T follicular helper cell (primary cell): ENCODE measurements at places on chromosomes 4 and X.

GRCh38 chr4:56409511-56410090 is 22.3 kb upstream of the AASDH start:
- no peak for DNase-seq

DNA sequence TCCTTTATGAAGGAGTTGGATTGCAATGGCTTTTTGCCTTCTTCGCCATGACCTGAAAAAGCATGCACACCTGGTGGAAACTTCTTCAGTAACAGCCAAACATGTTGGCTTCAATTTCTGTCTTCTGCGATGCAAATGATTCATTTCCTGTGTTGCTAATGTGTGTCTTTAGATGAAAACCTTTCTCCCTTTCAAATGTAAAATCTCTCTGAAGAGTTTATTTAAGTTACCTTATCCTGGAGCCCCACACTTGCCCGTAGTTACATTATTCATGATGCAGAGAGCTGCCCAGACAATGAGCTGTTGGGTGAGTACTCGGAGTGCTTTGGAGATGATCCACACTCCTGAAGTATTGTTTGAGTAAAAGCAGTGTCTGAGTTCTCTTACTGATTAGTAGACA is 1100.9 kb downstream of the RPA4 start:
- DNase-seq, result no peak

- no peak for DNase-seq
These were observed 108.9 kb downstream of the EFHC2 start for GRCh38 chrX:44234541-44234940.

GRCh38 chr4:89521826-89522225 is 214.2 kb upstream of the GPRIN3 start:
- DNase-seq, result no peak

GRCh38 chr4:67393699-67394281 is 151.5 kb downstream of the CENPC start:
- no peak for DNase-seq

GRCh38 chr4:146833530-146833929 is 112.1 kb downstream of the TTC29 start:
- no peak for DNase-seq

- no peak for DNase-seq
These were observed 1443.3 kb downstream of the RAPGEF2 start for GRCh38 chr4:160546201-160546600.

GRCh38 chrX:14590216-14590615 is 60.9 kb downstream of the GLRA2 start:
- no peak for DNase-seq

GRCh38 chr4:147957446-147957845 is 225.6 kb downstream of the ARHGAP10 start:
- DNase-seq, result no peak

DNA sequence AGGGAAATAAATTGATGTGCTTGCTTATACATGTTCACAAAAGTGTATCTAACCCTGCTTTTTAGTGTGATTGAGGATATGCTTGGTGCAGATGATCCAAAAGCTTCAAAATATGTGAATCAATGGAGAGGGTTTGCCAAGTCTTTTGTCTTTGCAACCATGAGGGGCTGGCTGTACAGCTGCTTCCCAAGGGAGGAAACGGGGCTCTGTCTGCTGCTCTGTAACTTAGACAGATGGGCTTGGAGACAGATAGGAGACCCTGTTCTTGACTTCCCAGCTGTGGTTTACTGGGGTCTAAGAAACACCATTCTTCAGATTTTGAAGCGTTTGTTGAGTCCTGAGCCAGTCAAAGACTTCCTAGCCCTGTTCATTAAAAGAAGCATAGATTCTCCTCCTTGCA is 152.3 kb downstream of the DCLK2 start:
- DNase-seq, result no peak

DNA sequence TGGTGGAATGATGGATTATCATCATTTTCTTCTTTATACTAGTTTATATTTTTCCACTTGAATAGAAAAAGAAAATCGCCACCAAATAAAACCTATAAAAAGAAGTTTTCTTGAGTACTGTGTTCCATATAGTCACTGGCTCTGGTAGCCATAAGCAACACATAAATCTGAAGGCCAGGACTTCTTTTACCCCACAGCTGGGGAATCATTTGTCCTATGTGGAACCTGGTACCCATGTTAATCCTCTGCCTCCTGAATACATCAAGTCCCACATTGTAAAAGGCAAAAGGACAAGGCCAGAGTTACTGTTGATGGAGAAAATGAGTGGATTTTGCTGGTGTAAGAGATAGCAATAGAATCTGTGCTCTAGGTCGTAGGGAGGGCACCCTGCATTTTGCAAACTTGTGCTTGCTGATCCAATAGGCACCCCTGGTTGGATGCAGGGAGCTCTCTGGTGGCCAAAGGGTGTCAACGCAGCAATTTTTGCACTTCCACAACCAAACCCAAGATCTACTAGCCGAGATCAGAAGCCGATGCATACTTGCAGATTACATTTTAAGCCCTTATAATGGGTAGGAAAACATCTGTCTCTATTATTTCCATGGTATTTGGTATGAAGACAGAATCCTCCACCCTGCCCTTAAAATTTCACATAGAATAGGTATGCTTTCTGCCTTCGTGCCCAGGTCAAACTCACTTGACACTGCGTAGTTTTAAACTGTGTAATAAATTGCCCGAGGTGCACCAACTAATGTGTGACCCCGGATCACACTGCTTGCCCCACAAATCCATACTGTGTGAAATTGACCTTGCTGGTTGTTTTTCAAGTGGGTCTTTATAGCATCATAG is 146.2 kb upstream of the SCML1 start:
- peak; percentile 3 for DNase-seq

DNA sequence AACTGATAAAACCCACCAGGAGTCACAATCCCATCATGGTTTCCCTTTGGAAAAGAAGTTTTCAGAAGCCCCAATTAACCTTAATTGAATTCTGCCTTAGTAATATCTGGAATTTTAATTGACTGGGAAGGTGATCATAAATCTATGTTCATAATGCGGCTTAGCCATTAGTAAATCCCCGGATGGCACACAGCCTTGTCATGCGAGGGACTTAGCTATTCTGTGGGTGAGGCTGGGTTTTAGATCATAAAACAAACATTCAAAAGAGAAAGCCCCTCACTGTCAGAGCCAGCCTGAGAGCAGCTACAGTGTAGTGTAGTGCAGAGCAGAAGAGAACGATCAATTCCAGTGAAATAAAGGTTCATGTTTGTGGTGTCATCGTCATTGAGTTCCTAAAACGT is 124.0 kb upstream of the NOCT start:
- no peak for DNase-seq

GRCh38 chr4:7529368-7530080 is 94.8 kb upstream of the PSAPL1 start:
- DNase-seq, result no peak

DNA sequence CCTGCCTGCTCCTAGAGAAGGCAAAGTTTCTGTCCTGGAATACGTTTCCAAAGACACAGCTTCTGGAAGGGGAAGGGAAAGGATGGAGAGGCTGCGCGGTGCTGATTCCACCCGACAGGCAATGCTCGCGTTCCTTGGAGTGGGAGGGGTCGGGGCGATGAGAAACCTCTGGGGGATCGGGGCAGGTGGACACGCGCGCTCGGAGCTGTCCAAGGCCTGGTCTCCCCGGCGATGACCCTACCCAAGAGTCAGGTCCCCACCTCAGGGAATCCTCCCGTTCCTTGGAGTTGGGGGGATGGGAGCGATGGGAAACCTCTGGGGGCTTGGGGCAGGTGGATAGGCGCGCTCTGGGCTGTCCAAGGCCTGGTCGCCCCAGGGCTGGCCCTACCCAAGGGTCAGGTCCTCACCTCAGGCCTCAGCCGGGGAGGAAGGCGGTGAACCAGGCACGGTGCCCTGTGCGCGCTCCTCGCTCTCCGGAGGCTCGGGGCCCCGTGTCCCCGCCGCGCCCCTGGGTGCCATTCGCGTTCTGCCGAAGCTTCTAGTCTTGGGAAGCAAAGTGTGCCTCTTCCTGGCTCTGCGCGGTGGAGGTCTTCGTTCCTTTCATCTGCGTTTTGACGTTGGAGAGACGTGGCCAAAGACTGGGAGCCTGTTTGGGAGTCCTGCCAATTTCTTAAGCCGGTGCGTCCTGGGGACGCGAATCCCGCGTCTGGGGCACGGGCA is 10.6 kb upstream of the SHOX start:
- DNase-seq, result no peak

DNA sequence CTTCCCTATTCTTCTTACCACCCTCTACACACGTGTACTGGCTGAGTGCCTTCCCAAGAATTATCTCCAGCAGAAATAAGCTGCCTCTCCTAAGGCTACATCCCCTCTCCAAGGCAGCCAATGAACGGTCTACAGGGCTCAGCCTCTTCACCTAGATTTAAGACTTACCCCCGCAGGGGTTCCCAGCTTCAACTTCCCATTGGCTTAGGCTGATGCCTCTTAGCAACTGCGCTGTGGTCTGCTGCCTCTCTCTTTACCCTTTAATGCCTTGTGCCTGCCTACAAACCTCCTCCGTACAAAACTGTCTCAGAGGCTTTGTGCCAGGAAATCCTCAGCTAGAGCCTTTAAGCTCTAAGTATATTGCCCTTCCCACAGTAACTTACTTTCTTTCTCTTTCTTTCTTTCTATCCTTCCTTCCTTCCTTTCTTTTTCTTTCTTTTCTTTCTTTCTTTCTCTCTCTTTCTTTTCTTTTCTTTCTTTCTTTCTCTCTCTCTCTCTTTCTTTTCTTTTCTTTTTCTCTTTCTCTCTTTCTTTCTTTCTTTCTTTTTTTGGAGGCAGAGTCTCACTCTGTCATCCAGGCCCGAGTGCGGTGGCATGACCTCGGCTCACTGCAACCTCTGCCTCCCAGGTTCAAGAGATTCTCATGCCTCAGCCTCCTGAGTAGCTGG is 15.1 kb upstream of the PIGA start:
- no peak for DNase-seq

DNA sequence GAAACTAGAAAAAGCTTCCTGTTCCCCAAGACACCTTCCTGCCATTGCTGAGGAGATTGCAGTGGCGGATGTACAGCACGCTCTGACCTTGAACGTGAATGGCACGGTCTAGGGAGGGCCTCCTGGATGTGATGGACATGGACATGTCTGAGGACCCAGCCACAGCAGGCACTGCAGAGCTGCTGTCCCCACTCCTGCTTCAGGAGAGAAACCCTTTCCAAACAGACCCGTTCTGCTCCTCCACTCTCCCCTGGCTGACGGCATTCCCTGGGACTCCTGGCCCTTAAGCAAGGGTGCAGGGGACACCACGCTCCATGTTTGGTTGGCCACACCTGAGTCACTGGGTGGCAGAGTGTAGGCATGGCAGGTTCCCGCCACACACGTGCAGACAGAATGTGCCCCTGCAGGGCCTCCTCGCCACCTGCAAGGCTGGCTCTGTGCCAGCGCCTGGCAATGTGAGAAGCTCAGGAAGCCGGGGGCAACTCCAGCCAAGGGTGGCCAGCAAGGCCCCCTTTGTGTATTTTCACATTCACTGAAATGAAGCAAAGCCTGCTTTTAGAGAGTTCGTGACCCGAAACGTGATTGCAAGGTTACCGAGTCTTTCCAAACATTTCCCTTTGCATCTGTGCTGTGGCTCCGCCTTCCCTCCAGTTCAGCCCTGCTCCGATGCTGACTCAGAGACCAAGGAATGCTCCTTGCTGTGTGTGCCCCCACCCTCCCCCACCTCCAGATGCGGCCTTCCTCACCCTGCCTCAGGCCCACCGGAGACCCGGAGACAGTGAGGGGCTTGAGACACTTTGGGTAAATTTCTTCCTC is 46.1 kb downstream of the HTRA3 start:
- DNase-seq, result no peak

DNA sequence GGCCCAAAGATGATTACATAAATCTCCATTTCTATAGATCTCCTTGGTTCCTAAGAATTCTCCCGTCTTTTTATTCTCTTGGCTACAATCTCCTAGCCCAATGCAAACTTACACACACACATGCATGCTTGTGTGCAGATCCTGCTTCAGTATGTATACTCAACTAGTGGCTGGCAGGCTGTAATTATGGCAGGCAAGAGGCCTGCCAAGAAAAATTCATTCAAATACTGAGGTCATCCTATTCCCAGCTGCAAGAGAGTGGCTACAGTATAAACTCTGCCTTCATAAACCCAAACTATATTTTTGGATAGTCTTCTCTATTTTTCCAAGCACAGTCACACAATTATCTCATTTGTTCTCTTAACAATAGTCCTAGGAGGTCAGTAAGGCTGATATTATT is 95.2 kb downstream of the SHROOM4 start:
- DNase-seq, result no peak

DNA sequence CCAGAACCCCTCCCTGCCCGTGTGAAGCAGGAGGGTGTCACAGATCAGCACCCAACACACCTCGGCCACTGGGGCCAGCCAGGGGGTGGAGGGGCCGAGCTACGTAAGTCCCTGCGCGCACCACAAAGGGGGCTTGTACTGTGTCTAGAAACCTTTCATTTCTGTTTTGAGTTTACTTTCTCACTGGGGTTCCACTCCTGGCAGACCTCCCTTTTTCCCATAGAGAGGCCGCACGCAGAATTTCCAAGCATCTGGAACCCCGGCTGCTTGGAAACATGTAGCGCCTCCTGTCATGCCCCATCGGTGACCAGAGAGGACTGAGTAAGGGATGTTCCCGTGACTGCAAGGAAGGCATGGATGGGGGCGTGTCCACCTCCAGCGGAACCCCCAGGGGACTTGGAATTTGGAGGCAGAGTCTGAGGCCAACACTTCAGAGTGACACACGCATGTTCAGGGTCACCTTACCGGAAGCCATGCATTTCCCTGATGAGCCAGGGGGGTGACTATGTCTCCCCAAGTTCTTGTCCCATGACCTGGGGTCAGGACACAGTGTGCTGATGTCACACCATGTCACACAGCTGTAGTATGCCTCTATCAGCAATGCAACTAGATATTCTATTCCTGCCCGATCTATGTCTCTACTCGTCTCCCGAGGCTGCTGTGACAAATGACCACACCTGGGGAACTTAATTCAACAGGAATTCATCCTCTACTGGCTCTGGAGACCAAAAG is 105.3 kb downstream of the DHRSX start:
- DNase-seq, result no peak

DNA sequence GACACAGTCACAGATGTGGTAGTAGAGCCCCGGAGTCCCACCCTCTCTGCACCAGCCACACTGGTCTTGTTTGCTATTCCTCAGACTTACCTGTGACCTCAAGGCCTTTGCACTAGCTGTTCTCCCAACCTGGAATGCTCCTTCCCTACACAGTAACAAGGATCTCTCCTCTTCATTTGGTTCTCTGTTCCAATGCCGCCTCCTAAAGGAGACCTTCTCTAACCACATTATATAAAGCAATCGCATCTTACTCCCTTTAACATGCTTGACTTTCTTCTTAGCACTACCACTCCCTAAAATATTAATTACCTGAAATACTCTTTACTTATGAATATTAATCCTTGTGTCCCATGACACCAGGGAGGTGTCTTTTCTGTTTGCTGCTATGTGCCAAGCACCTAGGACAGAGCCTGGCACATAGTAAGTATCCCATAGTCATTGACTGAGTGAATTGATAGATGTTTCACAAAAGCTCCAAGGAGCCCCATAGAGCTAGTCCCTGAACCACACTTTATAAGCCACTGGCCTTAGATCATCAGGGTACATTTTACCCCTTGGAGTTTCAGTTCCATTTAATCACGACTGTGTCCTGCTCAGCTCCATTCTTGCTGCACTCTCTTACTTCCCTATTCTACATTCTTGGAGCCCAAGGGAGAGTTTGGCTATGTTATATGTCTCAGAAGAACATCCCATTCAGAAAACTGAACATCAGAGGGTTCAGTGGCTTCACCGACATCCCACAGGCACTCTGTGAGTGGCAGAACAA is 312.7 kb downstream of the RAB28 start:
- DNase-seq, result no peak

GRCh38 chr4:159308566-159309340 is 205.9 kb downstream of the RAPGEF2 start:
- no peak for DNase-seq
